ENCODE measurements at places on chromosomes 5 and 9.

- no peak for DNase-seq
These were observed 1.8 kb downstream of the CAVIN4 start for GRCh38 chr9:100579665-100580064.

GRCh38 chr9:36584620-36585460, 12.1 kb downstream of the MELK start:
- DNase-seq: no peak

GRCh38 chr5:6950250-6950649, 237.0 kb downstream of the TENT4A start:
- no peak for DNase-seq

DNA sequence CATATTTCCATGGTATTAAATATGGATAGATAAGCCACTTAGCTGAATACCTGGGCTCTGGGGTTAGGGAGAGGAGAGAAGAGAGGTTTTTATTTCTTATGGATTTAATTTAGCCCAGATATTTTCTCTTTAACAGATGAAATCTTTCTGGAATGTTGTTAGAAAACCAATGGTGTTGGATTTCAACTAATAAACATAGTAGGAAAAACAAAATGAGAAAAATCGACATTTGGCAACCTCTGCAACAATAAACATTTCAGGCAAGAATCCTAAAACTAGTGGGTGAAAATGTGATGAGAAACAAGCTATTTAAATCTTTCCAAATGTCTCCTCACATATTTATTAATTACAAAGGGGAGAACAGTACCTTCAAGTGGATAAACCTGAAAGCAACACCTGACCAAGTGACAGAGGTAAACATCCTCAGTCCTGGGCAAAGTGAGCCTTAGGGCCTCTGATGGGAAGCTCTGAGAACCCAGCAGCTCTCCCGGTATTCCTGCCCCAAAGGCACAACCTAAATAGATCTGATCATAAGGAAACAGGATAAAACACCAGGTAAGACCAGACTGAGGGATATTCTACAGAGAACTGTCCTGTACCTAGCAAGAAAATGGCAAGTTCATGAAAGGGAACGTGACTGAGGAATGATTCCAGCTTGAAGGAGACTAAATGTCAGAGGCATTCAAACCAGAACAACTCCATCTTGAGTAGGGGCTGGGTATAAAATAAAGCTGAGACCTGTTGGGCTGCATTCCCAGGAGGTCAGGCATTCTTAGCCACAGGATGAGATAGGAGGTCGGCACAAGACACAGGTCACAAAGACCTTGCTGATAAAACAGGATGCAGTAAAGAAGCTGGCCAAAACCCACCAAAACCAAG, 163.7 kb downstream of the ESM1 start:
- no peak for DNase-seq

GRCh38 chr9:105712773-105713172, 18.4 kb downstream of the TMEM38B start:
- no peak for DNase-seq

DNA sequence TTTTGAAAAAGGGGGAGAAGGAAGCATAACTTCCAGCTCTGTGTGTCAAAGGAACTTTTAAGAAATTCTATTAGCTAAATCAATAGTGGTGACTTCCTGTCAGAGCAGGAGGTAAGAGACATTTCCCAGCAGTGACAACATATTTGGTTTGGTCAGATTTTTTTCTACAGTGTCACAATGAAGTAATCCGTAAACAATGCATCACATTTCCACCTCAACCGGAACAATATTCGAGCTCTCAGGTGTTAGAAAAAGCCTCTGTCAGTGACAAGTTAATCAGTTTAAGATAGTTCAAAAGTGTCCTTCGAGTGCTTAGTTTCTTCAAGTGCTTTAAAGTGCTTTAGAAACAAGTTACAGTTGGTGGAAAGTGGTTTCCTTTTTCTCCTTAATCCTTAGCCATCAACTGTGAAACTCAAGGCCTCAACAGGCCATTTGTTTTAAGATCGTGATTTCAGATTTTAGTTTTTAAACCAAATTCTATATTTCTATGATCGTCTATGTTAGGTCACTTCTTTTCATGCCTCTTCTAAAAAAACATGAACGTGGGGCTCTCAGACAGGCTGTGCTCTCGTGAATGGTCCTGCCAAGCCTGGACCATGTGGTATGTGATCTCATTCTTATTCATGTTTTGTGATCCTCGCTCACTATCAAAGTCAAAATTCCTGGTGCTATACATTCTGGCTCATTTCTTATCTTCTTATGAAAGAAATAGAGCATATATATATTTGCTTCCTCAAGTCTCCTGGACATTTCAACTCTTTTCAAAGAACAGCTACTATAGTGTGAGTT, 181.9 kb upstream of the HMHB1 start:
- no peak for DNase-seq

DNA sequence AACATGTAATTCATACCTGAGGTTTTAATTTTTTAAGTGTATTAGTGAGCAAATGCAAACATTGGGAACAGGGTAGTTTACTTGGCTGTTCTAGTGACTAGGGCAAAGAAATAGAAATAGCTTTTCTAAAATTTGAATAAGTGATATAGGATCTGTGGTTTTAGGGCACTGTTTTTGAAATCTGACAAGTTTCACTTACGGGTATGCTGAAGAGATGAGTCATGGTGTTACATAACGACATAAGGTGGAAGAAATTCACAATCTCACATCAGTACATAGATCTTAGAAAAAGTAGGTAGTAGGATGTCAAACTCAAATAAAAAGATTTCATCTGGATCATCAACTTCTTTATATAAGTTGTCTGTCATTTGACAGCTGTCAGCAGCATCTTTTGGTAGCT, 772.3 kb downstream of the MAT2B start:
- DNase-seq: no peak

GRCh38 chr5:149128023-149128875, 13.0 kb upstream of the ABLIM3 start:
- DNase-seq: no peak

DNA sequence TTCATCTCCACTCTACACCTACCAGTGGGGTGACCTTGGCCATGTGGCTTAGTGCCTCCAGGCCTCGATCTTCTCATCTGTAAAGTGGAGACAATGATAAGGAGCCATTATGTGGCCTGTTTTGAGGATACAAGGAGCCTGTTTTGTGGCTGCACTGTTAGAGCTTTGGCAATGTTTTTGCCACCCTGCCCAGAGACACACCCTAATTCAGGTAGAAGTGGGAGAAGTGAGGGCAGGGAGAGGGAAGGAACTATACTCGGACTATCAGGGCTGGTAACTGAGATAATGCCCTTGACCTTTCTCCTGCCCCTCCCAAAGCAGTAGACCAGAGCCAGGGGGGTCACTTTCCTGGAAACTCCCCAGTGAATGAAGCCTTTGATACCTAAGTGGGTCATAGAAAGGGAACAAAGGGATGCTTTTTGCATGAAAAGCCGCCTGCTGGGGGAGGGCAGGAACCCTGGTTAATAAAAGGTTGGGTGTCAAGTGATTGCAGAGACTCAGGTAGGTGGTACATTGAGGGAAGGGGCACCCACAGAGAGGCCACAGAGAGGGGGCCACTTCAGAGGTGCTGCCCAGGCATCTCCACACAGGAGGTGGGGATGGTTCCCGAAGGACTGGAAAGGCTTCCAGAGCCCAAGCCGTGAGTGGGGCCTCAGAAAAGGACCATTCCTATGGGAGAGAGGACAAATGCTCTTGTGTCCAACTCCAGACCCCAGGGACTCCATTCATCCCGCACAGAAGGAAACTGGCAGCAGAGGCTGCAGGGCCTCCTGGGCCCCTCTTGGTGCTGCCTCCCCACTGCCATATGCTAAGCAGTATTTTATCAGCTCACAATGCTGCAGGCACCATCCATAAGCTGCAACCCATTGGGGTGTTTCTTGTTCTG, 42.3 kb upstream of the VDAC1 start:
- DNase-seq: no peak

DNA sequence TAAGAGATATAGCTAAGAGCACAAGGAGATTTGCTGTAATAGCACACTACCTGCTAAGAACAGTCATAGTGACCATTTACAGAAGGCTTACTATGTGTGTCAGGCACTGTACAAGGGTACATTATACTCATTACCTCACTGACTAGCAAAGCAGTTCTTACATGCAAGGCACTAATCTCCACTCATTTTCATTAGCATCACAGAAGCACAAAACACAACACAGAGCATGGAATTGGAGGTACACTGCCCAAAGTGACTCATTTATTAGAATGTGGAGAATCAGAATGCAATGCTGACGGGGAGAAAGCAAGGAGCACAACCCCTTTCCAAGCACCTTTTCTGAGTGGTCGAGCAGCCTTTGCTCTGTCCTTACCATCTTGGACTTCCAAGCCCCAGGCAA, 169.7 kb downstream of the ENTREP1 start:
- no peak for DNase-seq

All from stimulated activated CD4-positive, alpha-beta T cell treated with anti-CD3 and anti-CD28 coated beads, Interleukin-12 subunit alpha, Interleukin-12 subunit beta, amount 100 ng/mL, for 24 hours (primary cell).